Breast epithelium (tissue), 4 donors: ENCODE measurements at places on chromosomes 4 and X. TPM values are rescaled to one million over a fixed set of nuclear protein-coding genes. Genes with fewer than 3 reads are reported as not detected.
A peak's percentile ranks its signal among the peaks of the same experiment; 100 is the strongest.

GRCh38 chr4:130187587-130187986 lies 1091.6 kb downstream of the C4orf33 start:
- no peak for DNase-seq
- no peaks in the 10 kb centered on the region for H3K27me3 ChIP-seq
- no peaks in the 10 kb centered on the region for H3K36me3 ChIP-seq
- no peak overlapping the region for H3K27ac ChIP-seq

The DOK7 gene
- total RNA-seq = 3.5 TPM

The TEX13C gene
- not detected for total RNA-seq

DNA sequence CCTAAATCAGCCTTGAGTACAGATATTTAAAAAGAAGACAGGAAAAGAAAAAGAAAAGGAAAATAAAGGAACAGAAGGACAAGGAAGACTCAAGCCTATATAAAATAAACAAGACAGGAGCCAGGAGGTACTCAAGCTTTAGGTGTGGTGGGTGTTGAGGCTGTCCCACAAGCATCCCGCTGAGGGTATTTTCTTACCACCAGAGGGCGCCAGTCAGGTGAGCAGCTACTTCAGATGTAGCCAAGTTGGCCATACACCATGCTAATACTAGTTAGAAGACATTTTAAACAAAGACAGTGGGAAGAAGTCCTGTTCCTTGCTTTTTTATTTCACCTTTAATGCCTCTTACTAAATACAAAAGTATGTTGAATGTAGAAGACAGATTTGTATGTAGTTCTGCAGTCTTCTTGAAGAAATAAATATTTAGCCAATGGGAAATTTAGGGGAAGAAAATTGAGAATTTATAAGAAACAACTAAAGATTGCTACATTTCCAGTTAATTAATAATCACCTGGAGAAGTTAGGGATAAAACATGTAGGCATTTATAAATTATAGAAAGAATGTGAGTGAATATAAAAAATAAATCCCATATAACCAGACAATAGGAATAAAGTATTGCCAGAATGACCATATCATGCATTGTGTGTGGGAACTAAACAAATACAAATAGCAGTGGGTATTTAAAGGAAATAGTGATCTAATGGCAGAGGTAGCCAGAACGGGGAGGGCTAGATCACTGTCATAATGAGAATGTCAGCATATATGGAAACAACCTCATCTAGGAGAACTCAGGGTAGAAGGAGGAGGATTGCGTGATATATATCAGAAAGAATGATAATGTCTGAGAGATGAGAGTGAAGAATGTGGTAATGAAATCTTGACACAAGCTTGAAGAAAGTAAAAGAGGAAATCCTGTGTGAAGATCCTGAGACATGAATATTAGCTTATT lies 71.0 kb downstream of the MTHFD2L start:
- H3K27me3 ChIP-seq = no peaks in the 10 kb centered on the region
- H3K4me1 ChIP-seq = no peaks in the 10 kb centered on the region
- peak; percentile 36 for DNase-seq
- no peak overlapping the region for H3K27ac ChIP-seq

GRCh38 chr4:32219306-32220075 lies 1499.3 kb downstream of the PCDH7 start:
- no peaks in the 10 kb centered on the region for H3K27me3 ChIP-seq
- DNase-seq = no peak

The GAGE12H gene
- total RNA-seq = not detected

GRCh38 chr4:186954956-186955355 lies 231.3 kb upstream of the FAT1 start:
- H3K27me3 ChIP-seq = no peaks in the 10 kb centered on the region
- H3K27ac ChIP-seq = no peak overlapping the region
- H3K36me3 ChIP-seq = no peaks in the 10 kb centered on the region

- H3K27me3 ChIP-seq = no peaks in the 10 kb centered on the region
- peak overlapping the region; percentile 85 for H3K4me3 ChIP-seq
- no peaks in the 10 kb centered on the region for H3K4me1 ChIP-seq
- DNase-seq = no peak
Measured at GRCh38 chr4:174284487-174284886, 776 bp downstream of the CEP44 start.

The PRRG3 gene
- 1.3 TPM for total RNA-seq

- no peaks in the 10 kb centered on the region for H3K36me3 ChIP-seq
- no peaks in the 10 kb centered on the region for H3K4me1 ChIP-seq
- DNase-seq = no peak
- no peak overlapping the region for H3K4me3 ChIP-seq
- H3K27ac ChIP-seq = no peak overlapping the region
- H3K27me3 ChIP-seq = peaks cover 6% of the 10 kb centered on the region
Measured at GRCh38 chrX:10549280-10549679, 71.1 kb downstream of the MID1 start.

DNA sequence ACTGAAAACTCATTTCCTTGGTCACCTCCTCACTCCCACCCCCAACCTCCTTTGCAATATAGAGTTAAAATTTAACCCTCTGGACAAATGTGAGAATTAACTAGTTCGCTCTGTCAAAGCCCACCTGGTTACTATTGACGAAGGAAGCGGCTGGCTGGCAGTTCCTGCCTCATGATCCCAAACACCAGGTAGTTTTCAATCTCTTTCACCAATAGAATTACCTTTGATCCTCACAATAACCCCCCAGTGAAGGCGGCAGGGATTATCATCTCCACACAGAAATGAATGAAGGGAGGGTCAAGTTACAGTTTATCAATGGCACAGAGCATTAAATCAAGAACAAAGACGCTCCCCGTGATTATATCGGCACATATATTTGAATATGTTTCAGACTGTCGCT lies 65.7 kb upstream of the TTC29 start:
- H3K4me1 ChIP-seq = no peaks in the 10 kb centered on the region
- H3K27ac ChIP-seq = no peak overlapping the region
- H3K4me3 ChIP-seq = no peak overlapping the region
- no peaks in the 10 kb centered on the region for H3K27me3 ChIP-seq

DNA sequence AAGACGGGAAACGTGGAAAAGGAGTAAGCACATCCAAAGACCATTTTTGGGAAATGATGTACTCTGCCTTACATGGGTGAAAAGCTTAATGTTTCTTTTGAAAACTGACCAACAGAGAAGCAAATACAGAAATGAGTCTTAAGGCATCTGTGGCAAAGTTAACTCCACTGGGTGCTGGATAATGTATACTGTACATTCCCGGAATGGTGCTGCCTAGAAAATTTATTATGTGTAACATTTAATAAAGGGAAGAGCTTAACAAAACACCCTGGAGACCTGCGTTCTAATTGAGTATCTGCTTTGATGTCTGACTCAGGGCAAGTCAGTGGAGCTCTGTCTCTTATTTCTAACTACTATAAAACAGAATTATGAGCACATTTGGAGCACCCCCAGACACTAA lies 230.2 kb downstream of the MID1 start:
- no peak overlapping the region for H3K27ac ChIP-seq
- no peaks in the 10 kb centered on the region for H3K36me3 ChIP-seq
- H3K4me1 ChIP-seq = no peaks in the 10 kb centered on the region
- no peak for DNase-seq
- no peak overlapping the region for H3K4me3 ChIP-seq

The PRRG1 gene
- total RNA-seq = 14.7 TPM

DNA sequence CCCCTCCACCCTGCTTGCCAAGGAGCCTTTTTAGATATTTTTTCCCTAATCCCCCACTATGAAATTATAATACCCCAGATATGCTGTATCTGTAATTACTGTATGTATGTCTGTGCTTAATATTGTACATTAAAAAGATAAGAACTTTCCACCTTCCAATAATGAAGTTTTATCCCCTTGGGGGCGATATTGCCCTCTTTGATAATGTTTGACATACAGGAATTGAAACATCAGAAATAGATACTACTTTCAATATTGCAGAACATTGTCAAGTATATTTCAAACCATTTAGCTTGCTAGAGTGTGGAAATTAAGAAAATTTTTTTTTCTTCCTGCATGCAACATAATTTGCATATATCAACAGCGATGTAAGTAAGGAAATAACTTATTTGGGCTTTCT lies 58.9 kb downstream of the NAF1 start:
- H3K4me3 ChIP-seq = no peak overlapping the region
- H3K27me3 ChIP-seq = no peaks in the 10 kb centered on the region
- DNase-seq = no peak
- H3K27ac ChIP-seq = no peak overlapping the region
- peaks cover 4% of the 10 kb centered on the region for H3K36me3 ChIP-seq
- H3K4me1 ChIP-seq = no peaks in the 10 kb centered on the region

DNA sequence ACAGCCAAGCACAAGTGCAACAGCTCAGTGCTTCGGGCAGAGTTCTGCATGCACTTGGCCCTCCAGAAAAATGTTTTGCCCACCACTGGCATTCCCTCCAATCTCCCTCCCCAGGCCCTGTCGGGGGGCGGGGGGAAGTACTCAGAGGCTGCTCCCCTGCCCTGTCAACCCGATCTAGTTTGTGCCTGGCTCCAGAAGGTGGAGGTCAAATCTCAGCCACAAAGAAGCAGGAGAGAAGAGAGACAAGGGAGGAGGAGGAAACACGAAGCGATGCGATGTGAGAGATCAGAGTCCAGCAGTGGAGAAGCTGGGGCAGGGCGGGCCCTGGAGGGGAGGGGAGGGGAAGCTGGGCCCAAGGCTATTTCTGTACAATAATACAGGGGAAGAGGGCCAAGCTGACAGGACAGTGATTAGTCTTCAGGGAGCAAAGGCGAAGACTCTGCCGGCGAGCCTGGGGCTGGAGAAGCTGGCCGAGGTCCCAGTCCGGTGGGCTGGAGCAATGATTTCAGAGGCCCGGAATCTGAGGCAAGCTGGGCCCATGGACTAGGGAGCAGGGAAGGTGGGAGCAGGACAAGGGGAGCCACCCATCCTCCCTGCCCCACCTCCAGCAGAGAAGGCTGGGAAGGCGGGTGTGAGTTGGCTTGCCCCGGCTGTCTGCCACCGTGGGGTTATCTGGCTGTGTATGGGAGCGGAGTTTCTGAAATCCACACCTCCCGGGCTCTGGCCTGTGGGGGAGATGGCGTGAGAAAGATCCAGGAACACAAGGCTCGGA lies 167.1 kb downstream of the EFNB1 start:
- no peaks in the 10 kb centered on the region for H3K4me1 ChIP-seq
- H3K27ac ChIP-seq = no peak overlapping the region
- H3K4me3 ChIP-seq = no peak overlapping the region
- DNase-seq = no peak
- H3K36me3 ChIP-seq = no peaks in the 10 kb centered on the region

DNA sequence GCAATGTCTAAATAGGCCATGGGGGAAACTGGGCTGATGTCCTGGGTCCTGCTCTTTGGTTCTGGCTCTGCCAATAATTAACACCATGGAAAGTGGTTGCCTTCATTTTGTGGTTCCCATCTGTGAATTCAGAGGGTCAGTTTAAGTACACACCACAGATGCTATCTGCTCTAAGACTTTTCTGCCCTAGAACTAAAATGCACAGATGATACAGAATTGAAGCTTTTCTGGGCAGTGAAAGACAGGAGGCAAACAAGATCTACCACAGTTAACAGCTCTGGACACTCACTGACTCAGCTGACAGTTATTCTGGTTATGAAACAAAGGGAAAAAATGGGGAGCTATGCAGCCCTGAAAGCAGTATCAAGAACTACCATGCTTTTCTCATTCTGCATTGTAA lies 37.3 kb downstream of the APBB2 start:
- no peaks in the 10 kb centered on the region for H3K27me3 ChIP-seq
- peaks cover 9% of the 10 kb centered on the region for H3K4me1 ChIP-seq
- H3K27ac ChIP-seq = peak overlapping the region; percentile 15
- DNase-seq = no peak
- no peaks in the 10 kb centered on the region for H3K36me3 ChIP-seq

The RRH gene
- total RNA-seq = not detected

The SERPINA7 gene
- total RNA-seq = not detected

- no peak overlapping the region for H3K27ac ChIP-seq
- H3K27me3 ChIP-seq = no peaks in the 10 kb centered on the region
- no peaks in the 10 kb centered on the region for H3K4me1 ChIP-seq
- no peak overlapping the region for H3K4me3 ChIP-seq
- no peaks in the 10 kb centered on the region for H3K36me3 ChIP-seq
- DNase-seq = no peak
Measured at GRCh38 chrX:116384406-116384954, 51.9 kb upstream of the SLC6A14 start.

The GBA3 gene
- total RNA-seq = 0.16 TPM

DNA sequence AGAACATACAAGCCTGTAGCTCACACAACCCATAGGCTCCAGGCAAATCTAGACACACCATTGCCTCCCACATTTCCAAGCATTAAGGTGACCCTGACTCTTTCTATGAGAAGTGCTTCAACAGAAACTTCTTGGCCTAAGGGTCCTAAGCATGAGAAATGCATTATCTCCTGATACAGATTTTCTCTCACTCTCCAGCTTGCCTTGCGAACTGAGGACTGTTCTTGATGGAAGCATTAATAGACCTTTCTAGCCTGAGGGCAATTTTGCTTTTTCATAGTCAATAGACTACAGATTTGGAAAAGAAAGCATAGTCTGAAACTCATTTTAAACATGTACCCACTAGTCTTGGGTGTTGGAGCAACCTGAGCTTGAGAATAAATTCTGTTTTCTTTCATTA lies 1801.3 kb upstream of the PCDH7 start:
- no peaks in the 10 kb centered on the region for H3K36me3 ChIP-seq
- H3K27me3 ChIP-seq = no peaks in the 10 kb centered on the region
- no peak for DNase-seq
- no peaks in the 10 kb centered on the region for H3K4me1 ChIP-seq
- H3K27ac ChIP-seq = no peak overlapping the region
- H3K4me3 ChIP-seq = no peak overlapping the region

The MGARP gene
- 3.8 TPM for total RNA-seq

DNA sequence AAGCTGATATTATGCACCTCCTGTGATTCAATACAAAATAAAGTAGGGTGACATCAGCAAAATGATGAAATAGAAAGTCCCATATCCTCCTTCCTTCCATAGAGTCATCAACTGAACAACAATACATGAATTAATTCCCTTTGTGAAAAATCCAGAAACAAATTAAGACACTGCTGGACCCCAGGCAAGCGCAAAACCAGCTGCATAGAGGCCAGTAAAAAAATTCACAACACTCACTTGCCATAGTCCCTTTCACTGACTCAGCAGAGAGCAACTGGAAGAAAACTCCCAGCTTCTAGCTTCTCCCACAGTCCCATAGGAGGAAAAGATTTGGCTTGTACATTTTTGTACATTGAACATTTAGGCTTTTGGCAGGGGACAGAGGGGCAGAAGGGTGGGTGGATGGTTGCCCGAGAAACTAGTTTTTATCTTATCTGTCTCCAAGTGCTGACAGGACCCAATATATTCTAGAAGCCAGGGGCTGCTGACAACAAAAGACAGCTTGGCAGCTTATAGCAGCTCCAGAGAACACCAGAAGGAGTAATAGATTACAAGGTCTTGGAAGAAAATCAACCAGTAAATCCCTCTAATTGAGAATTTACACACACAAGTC lies 124.6 kb downstream of the NDST3 start:
- H3K4me1 ChIP-seq = no peaks in the 10 kb centered on the region
- no peaks in the 10 kb centered on the region for H3K36me3 ChIP-seq
- no peak for DNase-seq
- H3K27me3 ChIP-seq = no peaks in the 10 kb centered on the region
